Temporal lobe (tissue), 4 donors: ENCODE measurements at places on chromosomes 7 and 10. TPM values are rescaled to one million over a fixed set of nuclear protein-coding genes. Genes with fewer than 3 reads are reported as not detected.

Gene GNB2
- total RNA-seq = 66.6 TPM

Gene GRIFIN
- not detected for total RNA-seq

Gene MSMB
- not detected for total RNA-seq

Gene TDRD1
- total RNA-seq = 0.25 TPM

Gene TFEC
- total RNA-seq = 0.49 TPM

Gene PTN
- total RNA-seq = 185 TPM

Gene SNCG
- 0.98 TPM for total RNA-seq

Gene EXOC6
- 91.5 TPM for total RNA-seq

Gene SDK1
- total RNA-seq = 30.7 TPM

Gene VENTX
- total RNA-seq = not detected

Gene KLHDC10
- total RNA-seq = 61.0 TPM

Gene NAPEPLD
- total RNA-seq = 17.2 TPM

Gene FOXP2
- 19.2 TPM for total RNA-seq

Gene ZNF425
- total RNA-seq = 4.4 TPM

Gene SEC61A2
- total RNA-seq = 53.6 TPM

Gene FZD1
- total RNA-seq = 7.6 TPM

Gene TLX1
- not detected for total RNA-seq
